ENCODE measurements at places on chromosomes 2 and 18.
A peak's percentile ranks its signal among the peaks of the same experiment; 100 is the strongest.

DNA sequence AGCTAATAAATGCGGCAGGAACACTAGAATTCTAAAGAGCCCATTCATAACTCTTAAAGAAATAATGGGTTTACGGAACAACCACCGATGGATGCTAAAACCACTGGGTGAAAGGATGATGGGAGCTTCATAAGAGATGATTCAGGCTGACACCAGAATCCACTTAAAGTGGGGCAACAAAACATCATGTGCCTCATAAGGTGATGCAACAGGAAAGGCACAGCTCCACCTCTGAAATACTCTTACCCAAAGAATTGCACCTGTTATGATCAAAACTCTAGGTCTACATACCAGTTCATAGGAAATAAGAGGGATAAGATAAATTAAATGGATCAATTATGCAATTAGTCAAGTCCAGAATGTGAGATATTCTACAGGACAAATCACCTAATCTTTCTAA is 131.4 kb downstream of the DHRS9 start:
- DNase-seq: no peak

GRCh38 chr2:98908931-98909316 is 27.1 kb downstream of the CRACDL start:
- DNase-seq: no peak

DNA sequence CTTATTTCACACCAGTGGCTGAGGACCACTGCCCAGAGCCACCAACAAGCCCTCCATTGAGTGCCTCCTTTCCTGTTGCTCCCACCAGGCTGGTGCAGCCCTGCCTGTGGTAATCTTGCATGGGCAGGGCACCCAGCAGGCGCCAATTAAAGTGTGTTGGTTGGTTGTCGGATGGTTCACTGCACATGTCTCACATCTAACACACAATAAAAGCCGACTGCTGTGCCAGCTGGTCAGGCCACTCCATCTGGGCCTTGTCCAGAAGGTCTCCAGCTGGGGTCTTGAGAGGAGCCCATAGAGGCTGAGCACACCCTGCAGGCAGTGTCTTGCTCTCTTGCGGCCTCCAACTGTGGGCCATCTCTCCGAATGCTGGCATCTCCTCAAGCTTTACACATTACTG is 494.8 kb upstream of the KLHL29 start:
- DNase-seq: no peak

DNA sequence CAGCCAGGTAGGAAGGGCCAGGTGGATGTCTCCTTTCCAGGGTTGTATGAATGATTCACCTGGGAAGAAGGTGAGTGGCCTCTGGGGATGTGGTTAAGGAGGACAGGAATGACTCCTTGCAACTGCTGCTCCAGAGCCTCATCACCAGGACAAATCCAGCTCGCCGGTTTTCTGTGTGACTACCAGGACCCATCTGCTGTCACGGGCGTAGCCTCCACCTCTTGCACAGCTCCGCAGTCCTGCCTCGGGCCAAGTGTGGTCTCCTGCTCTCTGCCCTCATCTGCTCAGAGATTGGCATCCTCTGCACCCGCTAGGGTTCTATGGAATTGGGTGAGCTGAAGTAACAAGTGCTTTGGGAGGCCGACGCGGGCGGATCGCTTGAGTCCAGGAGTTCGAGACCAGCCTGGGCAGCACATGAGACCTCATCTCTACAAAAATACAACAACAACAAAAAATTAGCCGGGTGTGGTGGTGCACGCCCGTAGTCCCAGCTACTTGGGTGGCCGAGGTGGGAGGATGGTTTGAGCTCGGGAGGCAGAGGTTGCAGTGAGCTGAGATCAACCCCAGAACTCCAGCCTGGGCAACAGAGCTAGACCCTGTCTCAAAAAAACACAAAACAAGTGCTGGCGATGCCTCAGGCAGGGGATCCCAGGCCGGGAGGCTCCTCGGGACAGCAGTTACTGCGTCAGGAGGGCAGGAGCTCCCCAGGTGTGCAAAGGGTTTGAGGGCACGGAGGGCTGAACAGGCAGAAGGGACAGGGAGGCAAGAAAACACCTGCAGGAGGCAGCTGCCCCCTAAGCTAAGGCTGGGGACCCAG is 831 bp upstream of the D2HGDH start:
- DNase-seq: no peak

GRCh38 chr2:195477996-195478382 is 179.0 kb upstream of the SLC39A10 start:
- no peak for DNase-seq

GRCh38 chr18:51196118-51196810 is 1.2 kb downstream of the MEX3C start:
- DNase-seq: peak; percentile 51

- no peak for DNase-seq
These were observed 55.3 kb upstream of the YWHAQ start for GRCh38 chr2:9686061-9686460.

DNA sequence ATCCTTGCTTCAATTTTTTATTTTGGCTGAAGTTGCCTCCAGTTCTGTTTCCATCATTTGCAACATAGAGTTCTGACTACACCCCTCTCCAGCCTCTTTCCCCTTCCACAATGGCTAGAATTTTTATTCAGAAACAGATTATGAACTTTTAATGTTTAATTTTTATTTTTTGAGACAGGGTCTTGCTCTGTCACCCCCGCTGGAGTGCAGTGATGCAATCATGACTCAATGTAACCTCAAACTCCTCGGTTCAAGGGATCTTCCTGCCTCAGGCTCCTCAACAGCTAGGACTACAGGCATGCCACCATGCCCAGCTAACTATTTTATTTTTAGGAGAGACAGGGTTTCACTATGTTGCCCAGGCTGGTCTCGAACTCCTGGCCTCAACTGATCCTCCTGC is 2.8 kb downstream of the NTSR2 start:
- DNase-seq: no peak

DNA sequence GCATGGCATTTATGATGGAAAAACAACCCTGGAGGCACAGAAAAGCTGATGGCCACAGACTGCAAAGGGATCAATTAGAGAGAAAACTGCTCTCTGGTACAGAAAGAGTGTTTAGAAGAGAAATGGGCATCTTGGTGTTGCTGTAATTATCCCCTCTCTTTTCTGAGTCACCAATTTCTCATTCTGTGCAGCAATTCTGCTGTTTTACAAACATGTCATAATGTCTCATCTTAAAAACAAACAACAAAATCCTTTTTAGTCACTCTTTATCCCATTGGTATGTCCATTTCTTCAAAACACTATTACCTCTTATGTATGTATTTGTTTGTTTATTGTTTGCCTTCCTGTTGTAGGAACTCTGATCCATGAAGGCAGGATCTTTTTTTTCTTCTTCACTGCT is 73.9 kb upstream of the HK2 start:
- DNase-seq: no peak

- no peak for DNase-seq
These were observed 31.3 kb upstream of the CDCA7 start for GRCh38 chr2:173323371-173323770.

GRCh38 chr18:46312221-46312620 is 208.0 kb downstream of the HAUS1 start:
- DNase-seq: no peak

DNA sequence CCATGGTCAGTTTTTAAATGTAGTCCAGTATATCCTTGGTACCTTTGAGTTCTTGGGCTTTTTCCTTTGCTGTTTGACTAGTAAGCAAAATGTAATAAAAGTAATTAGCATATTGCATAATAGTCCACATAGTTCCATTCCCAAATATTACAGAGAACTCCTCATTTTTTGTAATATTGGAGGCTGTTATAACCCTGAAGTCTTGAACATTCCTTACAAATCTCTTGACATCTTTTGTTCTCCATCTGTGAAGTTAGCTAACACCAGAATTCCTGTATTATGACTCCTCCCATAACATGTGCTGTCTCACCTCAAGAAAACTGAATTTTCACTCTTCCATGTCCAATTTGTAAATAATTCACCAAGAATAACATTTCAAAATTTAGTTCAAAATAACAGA is 17.1 kb downstream of the CREB1 start:
- DNase-seq: no peak

DNA sequence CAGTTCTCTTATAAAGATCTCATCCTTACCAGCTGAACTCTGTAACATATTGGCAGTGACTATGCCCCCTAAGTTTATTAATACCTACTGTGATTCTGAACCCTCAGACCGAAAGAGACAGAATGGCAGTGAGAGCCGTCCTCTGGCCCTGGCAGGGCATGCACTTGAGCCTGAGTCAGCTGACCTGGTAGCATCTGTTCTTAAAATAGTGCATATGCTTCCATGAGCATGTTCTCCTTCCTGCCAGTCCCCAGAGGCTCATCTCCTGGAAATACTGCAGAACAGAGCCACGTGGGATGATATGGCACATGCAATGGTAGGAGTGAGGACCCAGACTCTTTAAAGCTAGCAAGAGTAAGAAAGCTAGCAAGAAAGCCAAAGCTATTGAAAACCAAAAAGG is 59.0 kb downstream of the RASGRP3 start:
- DNase-seq: no peak

GRCh38 chr2:128608921-128609880 is 290.5 kb upstream of the HS6ST1 start:
- DNase-seq: no peak

DNA sequence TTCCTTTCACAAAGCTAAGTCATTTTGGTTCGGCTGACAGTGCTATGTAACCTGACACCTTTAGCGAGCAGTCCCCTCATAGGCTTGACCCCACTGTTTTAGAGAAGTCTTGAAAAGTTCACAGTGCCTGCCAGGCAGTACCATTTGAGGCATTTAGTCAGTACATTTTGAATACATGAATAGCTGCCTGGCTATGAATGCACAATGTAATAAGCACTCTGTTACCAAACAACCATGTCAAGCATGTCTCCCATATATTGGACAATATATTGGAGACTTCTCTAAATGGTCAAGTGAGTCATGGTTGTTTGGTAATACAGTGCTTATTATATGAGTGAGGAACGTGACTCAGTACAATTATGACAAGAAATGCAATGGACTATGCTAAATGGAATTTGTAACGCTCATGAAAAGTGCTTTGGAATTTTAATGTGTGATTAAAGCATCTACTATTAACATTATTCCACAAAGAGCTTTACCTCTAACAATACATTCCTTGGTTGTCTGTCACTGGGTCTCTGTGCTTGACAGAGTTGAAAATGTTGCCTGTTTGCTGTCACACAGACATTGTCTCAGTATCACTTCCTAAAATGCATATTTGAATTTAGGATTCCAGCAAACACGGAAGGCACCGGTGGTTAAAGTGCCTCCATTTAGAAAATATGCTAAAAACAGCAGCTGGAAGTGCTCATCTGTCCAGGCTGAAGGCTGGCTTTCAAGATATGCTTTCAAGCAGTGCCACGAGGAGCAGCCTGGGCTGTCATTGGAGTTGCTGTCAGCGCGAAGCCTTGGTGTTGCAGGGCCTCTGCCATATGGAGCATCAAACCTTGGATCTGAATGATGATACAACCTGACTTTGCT is 458.6 kb downstream of the FBXO15 start:
- DNase-seq: no peak

DNA sequence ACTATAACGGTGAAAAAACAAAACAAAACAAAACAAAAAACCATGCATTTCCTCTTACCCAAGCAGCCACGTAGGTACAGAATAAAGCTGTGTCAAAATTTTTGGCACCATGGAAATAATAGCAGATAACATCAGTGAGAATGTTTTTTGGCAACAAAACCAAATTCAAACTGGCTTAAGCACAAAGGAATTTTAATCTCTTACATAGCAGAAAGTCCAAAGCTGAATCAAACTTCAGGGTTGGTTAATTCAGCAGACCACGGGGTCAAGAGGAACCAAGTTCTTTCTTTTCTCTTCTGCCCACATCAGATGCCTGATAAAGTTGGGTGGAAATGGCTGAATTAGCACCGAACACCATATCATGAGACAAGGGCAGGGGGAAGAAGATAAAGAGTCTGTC is 129.5 kb downstream of the PAX3 start:
- DNase-seq: no peak

DNA sequence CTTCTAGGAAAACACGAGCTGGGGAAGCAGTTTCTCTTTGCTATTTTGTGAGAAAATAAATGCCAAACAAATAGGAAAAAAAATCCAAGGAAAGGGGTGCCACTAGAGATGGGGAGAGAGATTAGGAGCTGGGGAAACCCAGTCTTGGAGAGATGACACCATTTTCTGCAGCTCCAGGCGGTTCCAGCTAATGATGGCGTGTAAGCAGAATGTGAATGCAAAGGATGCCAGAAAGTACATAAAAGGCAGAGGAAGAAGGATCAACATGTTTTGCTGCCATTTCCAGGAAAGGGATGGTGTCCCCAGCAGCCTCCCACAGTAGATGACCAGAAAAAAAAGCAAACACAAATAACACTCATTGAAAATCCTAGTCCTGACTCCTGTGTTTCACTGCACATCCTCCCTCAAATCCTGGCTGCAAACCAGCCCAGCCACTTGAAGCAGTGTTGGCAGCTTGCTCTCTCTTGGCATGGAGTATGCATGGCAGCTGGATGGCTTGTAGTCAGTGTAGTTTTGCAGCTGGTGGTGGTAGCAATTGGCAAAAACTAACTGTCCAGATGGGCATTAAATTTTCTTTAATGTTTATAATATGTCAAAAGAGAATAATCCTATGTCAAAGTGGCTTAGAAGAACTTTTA is 93.6 kb downstream of the FTCDNL1 start:
- DNase-seq: peak; percentile 88

GRCh38 chr2:70123051-70123828 is 36.0 kb downstream of the PCBP1 start:
- DNase-seq: peak; percentile 89

DNA sequence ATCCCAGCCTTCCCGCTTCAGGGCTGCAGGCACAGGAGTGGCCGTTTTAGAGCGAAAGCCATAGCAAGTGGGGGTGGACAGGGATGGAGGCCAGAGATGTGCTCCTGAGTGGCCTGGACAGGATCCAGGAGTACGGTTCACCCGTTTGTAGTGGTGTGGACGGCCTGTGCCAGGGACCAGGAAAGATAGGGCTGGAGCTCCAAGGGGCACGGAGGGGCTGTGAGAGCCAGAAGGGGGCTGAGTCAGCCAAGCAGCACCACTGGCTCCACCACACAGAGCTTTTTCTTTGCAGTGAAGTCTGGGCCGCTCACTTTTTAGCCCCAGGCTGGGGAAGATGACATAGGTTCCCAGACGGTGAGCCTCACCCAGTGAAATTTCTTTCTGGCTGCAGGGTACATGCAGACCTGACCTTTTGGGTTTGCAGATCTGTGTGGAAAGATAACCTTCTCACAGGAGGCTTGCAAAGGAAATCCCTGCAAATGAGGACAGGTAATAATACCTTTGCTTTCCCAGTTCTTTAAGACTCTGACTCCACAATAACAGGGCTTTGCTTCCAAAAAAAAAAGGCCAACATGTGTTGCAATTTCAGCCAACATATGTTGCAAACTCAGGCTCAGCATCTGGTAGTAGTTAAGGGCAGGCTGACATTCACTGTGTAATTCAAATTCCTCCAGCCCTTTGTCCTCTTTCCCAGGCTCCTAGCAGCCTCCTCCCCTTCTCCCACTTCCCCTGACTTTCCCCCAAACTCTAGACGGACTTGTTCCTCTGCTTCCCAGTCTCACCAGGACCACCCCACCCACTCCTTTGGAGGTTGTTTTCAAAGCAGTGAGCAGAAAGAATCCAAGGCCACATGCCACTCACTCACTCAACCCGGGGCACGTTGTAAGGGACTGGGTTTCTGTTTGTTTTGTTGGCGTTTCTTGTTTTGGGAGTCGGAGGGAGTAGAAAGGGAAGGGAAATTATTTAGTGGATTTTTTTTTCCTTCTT is 20.3 kb upstream of the LAPTM4A start:
- peak; percentile 87 for DNase-seq
